IPS DF 6.9 (cell line): ENCODE measurements at places on chromosomes 3 and 15.

- DNase-seq: no peak
These were observed 89.6 kb upstream of the ARPP21 start for GRCh38 chr3:35549690-35550089.

DNA sequence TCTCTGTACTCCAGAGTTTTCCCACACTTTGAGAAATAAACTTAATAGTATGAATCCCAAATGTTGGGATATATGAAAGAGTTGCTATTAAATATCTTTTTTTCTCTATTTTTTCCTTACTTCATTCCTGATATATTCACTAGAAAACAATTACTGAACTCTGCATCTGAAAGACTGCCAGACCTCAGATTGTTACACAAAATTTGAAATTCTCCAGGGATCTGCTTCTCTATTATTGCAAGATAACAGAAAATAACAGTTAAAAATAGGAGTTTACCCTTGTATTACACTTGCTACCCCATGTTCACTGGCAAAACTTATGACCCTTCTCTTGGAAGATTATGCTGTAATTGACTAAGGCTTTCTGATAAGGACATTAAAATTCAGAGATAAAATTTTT, 11.7 kb upstream of the P3H2 start:
- DNase-seq: no peak

DNA sequence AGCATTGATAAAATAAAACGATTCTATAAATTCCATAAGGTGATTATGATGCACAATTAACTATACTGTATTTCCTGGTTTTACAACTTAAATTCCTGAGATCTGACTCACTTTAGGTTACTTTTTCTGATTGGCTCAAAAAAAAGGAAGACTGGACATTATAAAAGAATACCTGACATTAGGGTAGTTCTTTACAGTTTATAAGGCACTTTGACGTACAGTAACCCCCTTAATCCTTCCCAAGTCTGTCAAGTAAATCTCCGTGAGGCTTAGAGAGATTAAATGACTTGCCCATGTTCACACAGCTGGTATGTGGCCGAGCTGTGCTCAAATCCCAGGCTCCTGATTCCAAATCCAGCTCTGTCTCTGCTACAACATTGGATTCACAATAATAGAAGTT, 1.0 kb upstream of the SLTM start:
- DNase-seq: no peak

- no peak for DNase-seq
These were observed 6.9 kb upstream of the EOGT start for GRCh38 chr3:69020424-69020823.

GRCh38 chr15:57662802-57663201, 43.7 kb upstream of the POLR2M start:
- no peak for DNase-seq

DNA sequence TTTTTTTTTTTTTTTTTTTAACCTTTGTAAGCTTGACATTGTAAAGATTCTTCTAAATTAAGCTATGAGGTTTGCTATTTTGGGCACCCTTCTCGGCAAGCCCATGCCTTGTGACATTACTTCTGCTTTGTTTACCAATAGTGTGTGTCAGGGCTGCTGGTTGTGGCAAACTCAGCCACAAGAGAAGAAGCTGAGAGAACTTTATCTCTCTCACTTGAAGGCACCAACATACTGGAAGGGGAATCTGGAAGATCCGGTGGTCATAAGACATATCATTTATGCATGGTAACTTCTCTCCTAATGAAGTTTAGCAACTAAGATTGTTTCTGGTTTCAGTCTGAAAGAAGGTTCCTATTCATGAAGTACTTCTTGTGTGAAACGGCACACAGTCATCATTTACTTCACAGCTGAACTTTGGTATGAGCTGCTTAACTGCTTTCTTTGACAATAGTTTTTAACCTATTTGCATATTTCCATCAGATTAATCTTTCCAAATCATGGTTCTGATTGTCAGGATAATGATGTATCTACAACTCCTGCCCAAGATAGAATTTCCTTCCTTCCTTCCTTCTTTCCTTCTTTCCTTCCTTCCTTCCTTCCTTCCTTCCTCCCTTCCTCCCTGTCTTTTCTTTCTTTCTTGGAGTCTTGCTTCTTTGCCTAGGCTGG, 189.3 kb downstream of the NFKBIZ start:
- DNase-seq: no peak

- no peak for DNase-seq
These were observed 121.6 kb downstream of the RASA2 start for GRCh38 chr3:141608438-141608837.

GRCh38 chr3:197398286-197398878, 100.0 kb upstream of the DLG1 start:
- no peak for DNase-seq

- no peak for DNase-seq
These were observed 117.9 kb downstream of the MITF start for GRCh38 chr3:69856965-69857705.

- no peak for DNase-seq
These were observed 506 bp upstream of the ATP1B3 start for GRCh38 chr3:141875893-141876380.

DNA sequence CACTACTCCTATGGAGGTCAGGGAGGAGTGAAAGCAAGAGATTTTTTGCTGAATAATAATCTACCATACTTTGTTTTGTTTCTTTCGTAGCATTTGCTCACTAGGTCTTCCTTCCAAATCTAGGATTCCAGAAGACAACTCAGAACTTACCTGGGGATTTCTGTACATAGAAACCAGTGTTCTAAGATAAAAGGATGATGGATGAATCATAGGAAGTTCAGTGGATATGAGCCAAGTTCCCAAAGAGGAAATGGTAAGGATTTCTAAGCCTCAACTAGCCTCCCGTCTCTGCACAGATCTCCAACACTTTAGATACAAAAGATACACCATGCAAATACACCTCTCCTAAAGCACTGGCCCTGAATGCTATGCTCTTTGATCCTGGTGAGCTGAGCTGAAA, 283.9 kb downstream of the TAFA4 start:
- no peak for DNase-seq

GRCh38 chr3:11238060-11238459, 34.1 kb upstream of the ATG7 start:
- DNase-seq: no peak

DNA sequence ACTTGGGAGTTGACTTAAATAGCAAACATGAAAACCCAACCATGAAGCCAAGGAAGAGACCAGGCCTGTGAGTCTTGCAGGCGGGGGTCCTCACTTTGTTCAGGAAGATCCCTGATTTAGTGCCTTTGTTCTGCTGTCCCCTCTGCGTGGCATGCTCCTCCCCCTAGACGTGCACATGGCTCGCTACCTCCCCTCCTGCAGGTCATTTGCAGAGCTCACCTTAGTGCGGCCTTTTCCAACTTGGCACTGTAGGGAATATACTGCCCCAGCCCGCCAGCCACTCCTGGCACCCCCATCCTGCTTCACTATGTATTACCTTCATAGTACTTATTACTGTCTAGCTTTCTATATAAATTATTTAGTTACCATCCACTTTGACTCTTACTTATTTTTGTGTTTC, 18.3 kb downstream of the GXYLT2 start:
- DNase-seq: no peak

- DNase-seq: no peak
These were observed 34.0 kb downstream of the PLEKHO2 start for GRCh38 chr15:64875641-64876223.

- no peak for DNase-seq
These were observed 336.7 kb upstream of the TRIM42 start for GRCh38 chr3:140341203-140341602.

- no peak for DNase-seq
These were observed 16.5 kb downstream of the CALML4 start for GRCh38 chr15:68188647-68189046.

DNA sequence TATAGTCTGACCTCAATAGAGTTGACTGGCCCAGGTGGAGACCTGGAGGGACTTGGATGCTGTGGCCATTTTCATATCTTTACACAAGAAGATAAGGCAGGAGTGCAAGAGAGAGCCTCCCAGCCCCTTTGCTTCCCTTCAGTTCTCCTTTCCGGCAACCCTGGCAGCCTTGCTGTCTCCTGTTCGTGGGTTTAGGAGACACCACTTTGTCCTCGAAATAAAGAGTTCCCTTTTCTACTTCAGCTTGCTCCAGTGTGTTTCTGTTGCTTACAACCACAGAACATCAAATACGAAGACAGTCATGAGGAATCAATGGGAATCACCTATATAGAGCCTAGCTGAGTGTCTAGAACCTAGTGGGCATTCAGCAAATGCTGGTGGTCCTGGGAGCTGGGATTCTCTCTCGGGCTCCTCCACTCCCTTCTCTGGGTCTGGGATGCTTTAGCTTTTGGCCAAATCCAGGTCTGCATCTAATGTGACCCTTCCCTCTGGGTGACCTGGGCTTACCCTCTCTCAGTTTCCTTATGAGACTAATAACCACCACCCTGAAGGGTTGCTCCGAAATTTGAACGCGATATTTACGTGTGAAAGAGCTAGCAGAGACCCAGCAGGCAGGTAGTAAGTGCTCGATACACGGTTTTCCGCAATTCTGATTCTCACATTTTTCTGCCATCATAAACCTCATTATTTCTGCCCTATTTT, 44.5 kb downstream of the PCSK6 start:
- no peak for DNase-seq

DNA sequence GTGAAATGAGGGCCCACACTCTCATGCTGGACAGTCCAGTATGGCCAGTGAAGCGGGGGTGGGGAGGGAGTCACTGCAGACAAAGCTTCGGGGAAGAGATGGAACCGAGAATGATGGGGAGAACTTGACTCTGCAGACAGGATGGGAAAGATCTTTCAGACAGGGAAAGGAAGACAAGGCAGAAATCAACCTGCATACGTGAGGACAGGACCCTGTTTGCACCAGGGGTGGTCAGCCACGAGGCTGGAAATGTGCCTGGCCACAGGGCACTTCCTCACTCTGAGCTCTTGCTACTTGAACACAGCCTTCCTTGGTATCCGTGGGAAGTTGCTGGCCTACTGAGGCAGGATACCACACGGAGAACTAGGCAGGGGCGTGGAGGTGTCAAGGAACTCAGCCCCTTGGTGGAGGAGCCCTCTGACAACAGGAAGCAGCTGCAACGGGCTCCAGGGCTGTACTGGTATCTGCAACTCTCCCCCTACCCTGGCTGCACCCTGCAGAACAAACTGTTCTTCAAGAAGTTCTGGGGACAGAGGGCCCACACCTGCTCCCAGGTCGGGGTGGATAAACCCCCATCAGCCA, 9.3 kb upstream of the SRP14 start:
- no peak for DNase-seq

GRCh38 chr3:57402675-57403074, 110.2 kb upstream of the ASB14 start:
- DNase-seq: no peak

GRCh38 chr3:95781598-95781997, 1032.8 kb upstream of the EPHA6 start:
- no peak for DNase-seq

DNA sequence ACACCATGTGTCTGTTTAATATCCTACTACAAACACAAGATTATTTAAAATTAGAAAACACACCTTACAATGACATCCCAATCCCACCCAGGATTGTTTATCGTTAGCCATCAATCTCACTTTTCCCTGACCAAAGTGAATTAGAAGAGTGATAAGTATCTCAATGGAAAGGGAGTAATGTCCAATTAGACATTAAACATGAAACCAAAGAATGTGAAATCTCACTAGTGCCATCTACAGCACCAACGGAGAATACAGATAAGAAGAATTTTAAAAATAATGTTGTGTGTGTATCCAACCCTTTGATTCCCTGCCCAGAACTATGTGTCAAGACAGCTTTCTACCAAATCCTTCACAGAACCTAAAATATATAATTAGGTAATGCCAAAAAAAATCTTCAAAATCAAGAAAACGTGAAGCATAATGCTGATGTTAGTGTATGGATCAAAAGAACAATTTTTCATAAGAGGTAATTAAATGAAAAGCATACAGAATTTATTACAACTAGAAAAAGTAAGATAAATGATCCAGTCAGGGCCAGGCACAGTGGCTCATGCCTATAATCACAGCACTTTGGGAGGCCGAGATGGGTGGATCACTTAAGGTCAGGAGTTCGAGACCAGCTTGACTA, 64.2 kb downstream of the SCAPER start:
- DNase-seq: no peak

DNA sequence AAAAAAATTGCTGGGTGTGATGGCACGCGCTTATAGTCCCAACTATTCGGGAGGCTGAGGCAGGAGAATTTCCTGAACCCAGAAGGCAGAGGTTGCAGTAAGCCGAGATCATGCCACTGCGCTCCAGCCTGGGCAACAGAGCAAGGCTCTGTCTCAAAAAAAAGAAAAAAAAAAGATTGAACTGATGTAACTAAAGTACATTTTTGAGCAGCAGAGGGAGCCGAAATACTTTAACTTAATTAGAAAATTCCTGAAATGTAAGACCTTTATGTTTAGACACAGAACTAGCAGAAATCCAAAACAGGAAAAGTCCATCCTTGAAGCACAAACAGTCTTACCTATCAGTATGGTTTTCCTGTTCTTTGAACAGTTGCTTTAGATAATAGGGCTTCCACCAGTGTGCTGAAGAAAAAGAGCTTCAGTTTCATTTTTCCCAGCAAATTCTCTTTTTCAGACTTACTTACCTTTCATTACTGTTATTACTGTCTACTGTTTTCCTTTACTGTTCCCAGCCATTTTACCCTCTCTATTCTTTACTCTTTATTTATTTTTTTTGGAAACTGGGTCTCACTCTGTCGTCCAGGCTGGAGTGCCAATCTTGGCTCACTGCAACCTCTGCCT, 33.4 kb upstream of the ZNF609 start:
- no peak for DNase-seq

- no peak for DNase-seq
These were observed 12.4 kb downstream of the USP4 start for GRCh38 chr3:49327485-49327884.

DNA sequence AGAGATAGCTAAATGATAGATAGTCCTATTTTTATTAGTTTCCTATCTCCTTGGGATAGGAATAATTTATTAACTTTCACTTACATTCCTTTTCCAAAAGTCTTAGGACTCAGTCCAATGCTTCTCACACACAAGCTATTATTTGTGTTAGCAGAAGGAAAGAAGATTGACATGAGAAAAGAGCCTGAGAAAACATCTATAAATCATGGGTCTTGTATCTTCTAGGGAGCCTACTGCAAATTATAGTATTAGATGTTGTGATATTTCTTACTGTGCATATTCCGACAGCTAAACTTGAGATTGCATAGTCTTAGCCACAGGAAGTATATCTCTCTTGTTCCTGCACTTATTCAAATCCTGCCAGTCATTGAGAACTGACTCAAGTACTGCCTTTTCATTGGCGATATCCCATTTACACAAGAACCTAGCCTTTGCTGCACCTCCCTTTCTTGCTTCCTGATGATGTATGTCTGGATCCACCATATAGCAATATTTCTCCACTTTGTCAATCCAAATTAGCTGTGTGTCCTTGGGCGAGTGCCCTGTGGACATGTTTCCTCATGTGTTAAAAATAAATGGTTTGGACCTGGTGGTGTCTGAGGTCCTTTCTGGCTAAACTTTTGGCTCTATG, 245.1 kb upstream of the LMCD1 start:
- DNase-seq: no peak

GRCh38 chr15:32641517-32642059, at the start of gene SCG5:
Gene SCG5 (plus strand): TSS chr15:32641710. CDS start chr15:32643593, 1,883 bp downstream.
- DNase-seq: peak; percentile 63

- DNase-seq: peak; percentile 82
These were observed 9.8 kb upstream of the OR5K4 start for GRCh38 chr3:98343647-98344507.

- no peak for DNase-seq
These were observed 79.0 kb downstream of the NAALADL2 start for GRCh38 chr3:174938102-174938501.

- DNase-seq: no peak
These were observed 635.6 kb upstream of the TBL1XR1 start for GRCh38 chr3:177832880-177833279.
